ENCODE measurements at places on chromosomes 7 and 10.

- DNase-seq: no peak
Measured at GRCh38 chr7:80916770-80917741, 1.8 kb downstream of the SEMA3C start.

- DNase-seq: no peak
Measured at GRCh38 chr7:158017111-158018097, 570.2 kb downstream of the PTPRN2 start.

GRCh38 chr10:17607060-17607459, 10.1 kb downstream of the HACD1 start:
- DNase-seq: no peak

DNA sequence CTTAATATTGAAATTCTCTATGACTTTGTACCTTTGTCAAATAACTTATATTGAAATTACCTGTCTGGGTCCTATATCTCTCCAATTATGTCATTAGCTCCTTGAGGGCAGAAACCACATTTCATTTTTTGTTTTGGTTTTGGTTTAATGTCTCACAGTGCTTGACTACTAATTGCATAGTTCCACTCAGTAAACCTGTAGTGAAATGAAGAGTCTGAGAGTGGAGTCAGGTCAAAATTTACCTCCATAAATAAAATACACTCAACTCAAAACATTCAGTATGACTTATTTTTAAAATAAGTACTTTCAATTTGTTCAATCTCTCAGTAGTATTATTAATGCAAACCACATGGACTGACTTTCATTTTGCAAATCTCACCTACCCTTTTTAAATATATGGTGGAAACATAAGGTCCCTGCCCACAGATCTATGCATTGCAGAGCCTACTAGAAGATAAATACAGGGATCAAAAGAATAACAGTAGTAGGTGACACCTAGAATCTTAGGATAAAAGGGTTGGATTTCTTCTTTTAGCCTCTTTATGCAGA, 32.5 kb downstream of the PDE1C start:
- DNase-seq: no peak

DNA sequence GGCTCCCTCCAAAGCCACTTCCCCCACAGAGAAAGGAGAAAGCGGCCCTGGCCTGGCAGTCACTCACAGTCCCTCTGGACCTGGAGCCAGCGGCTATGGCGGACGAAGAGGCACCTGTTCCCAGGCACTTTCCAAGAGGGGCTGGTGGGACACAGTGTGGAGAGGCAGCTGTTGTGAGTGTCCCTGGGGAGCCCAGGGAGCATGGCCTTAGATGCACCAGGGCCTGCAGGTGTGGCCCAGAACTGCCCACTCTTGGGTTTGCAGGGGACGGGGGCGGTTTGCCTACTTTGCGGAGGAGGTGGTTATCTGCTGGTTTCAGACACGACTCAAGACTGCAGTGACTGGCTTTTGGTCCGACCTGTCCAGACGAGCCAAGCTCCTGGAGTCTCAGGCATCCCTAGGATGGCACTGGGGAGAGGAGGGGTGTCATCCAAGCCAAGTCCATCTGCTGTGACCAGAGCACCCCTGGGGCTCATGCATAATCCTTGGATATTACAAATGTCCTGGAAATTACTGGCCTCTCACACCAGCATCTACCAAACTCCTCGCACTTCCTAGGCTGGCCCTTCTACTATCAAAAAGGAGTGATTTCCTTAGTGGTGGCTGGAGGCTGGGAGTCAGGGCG, 18.4 kb downstream of the CTBP2 start:
- DNase-seq: no peak

DNA sequence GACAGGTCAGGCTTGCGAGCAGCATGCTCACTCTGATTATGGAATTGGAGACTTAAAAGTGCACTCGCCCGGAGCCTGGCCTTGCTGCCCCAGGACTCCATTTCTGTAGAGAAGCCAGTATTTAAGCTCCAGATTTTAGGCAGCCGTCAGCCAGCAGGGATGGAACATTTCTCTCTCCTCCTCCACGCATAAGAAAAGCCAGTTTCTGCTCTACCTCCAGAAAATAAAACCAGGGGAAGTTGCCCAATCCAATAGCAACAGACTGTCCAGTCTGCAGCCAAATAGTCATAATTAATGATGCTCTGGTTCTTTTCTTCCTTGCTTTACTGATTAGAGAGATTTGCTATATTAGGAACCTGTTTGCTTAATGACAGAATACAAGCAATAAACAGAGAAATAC, 203.2 kb downstream of the GFRA1 start:
- DNase-seq: no peak

DNA sequence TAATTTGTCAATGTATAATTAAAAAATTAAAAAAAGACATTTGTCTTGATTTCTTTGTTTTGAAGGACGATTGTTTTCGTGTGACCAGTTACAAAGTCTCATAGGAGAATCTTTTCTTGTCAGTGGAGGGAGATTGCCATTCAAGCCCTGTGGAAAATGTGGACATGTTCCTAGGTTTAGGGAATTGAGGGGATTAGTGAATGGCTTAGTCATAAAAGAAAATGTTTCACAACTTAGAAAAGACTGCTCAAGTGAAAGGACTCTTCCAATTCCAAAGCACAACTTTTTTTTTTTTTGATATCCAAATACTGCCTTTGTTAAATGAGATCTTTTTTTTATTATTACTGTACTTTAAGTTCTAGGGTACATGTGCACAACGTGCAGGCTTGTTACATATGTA, 140.7 kb upstream of the HABP2 start:
- no peak for DNase-seq

All from CD4-positive, alpha-beta T cell treated with Interleukin-10 for 1 hour (primary cell).